ENCODE measurements at places on chromosomes 12 and 14.

DNA sequence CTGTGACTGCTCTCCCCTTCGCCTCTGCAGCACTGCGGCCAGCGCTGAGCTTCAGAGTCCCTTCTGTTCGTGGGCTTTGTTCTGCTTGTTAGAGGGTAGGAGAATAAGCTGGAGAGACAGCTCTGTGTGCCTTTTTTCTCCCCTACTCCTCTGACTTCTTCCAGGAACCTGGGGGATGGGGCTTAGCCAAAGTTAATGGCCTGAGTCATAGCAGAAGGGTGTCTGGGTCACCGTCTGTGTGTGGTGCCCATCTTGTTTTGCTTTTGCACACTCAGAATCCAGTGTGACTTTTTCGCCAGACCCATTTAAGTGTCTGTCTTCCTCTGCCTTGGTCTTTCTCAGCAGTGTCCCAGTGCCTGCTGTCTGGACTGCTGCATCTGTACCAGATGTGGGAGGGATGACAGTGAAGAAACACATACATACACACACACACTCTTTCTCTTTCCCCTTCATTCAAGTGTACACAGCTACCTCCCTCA lies 3.0 kb downstream of the KIF5A start:
- no peak for DNase-seq

DNA sequence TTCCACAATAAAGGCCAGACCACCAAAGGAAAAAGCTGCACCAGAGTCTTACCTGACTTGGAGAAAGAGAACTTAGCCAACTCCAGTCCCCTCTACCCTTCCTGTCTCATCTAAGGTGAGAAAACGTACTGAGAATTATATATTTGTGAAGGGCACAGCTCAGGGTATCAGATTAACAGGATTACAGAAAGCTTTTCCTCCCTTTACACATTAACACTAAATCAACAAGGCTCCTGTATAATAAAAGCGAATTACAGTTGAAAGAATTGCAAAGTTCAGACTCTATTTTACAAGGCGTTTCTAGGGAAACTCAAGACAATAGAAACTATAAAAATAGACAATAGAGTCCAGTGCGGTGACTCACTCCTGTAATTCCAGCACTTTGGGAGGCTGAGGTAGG lies 82.7 kb upstream of the RPL10L start:
- no peak for DNase-seq

DNA sequence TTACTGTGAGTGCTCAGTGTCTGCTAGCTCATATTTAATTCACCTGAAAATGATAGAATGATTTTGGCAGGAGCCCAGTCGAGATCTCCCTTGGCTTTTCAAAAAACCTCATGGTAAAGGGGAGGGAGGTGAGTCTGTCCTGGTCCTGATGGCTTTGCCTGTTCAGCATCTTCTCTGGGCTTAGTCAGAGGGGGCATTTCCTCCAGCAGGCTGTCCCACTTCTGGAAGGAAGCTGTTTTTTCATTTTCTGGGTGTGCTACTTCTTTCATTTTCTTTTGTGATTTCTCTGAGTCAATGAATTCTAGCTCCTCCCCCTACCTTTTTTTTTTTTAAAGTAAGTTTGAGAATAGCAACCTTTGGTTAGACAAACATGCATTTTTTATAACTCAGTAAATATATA lies 58.8 kb downstream of the TMX1 start:
- DNase-seq, result no peak

DNA sequence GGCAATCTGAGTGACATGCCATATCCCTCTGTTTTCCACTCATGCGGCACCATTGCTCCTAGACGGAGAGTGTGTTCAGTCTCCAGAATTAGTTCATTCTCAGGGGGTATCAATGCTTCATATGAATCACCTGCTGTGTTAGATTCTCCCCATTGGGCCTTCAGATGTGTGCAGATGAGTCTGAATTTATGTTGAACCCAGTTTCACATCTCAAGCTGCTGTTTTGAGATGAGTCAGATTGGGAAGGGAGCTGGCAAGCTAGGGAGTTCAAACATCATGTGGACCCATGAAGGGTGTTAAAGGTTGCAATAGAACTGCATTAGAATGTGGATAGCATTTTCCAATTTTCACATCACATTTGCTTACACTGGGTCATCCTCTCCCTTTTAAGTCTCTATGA lies 46.9 kb upstream of the KCNA1 start:
- no peak for DNase-seq

- no peak for DNase-seq
Measured at GRCh38 chr12:131313635-131314034, 359.9 kb downstream of the ADGRD1 start.

DNA sequence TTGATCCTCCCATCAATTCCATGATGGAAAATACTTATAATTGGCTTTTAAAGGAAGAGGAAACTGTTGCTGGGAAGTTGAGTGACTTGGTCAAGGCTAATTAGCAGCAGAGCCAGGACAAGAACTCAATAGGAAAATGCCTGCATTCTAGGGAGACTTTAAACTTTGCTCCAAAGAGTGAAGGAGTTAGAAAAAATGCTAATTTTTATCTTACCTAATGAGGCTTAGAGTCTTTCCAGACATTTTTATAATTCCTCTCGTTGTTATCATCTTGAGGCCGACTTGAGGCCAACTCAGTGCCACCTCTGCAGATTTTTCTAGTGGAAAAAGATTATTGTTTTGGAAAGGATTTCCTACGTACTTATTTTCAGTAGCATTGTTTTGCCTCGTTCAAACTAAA lies 344.6 kb downstream of the ETNK1 start:
- no peak for DNase-seq

DNA sequence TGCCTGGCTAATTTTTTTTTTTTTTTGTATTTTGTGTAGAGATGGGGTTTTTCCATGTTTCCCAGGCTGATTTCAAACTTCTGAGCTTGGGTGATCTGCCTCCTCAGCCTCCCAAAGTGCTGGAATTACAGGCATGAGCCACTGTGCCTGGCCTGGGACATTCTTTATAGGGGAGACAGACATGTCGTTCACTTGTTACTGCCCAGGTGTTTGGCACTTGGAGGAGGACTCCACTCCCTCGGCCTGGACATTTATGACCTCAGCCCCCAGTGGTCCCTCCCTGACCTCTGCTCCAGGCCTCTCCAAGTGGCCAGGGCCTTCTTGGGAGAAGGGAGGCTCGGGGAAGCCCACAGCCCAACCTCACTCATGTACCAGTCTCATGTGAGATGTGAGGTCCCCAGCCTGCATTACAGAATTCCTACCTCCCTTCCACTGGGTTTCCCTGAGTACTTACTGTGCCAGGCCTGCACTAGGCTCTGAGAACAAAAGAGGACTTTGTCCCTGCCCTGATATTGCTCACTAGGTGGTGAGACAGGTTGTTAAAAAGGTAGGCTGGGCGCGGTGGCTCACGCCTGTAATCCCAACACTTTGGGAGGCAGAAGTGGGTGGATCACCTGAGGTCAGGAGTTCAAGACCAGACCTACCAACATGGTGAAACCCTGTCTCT lies 9.7 kb upstream of the POP5 start:
- DNase-seq, result no peak

DNA sequence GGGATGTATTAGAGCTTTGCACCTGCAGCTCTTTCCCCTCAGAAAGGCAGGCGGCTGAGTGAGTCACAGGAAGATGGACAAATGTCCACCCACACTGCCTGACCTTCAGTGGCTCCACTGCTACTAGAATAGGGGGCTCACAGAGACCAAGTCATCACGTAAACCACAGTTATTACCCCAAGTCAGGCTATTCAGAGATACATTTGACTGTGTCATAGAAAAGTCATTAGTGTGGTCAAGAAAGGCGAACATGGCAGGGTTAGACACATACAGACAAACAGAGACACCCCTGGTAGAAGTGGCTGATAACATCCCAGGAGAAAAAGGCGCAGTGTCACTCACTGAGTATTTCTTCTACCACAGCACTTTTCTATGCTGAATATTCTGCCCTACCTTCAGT lies 36.0 kb downstream of the GCH1 start:
- no peak for DNase-seq

DNA sequence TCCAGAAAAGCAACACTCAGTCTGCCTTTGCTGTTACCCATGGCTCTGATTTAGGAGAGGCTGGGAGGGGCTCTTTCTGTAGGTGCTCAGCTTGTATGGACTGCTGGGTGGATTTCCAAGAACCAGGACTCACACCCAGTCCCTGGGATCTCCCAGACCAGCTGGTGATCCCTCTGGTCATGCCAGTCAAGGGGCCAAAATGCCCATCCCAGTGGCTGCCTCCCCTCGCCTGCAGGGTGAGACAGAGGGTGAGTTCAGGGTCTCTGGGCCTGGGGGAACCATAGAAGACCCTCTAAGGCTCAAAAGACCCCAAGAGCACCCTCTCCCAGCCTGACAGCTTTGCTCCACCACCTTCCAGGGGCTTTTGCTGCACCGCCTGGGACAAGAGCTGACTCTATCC lies 78.6 kb upstream of the MYL2 start:
- no peak for DNase-seq

DNA sequence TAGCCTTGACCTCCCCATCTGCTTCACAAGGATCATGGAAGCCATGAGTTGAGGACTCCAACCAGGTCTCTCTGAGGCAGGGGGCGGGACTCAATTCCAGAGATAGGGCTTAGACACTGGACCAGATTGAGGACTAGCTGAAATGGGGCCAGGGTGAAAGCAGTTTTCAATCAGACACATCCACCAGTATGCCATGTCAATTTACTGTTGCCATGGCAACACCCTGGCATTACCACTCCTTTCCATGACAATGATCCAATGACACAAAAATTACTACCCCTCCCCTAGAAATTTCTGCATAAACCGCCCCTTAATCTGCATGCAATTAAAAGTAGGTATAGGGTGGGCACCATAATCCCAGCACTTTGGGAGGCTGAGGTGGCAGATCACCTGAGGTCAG lies 18.6 kb upstream of the DCAF5 start:
- DNase-seq, result no peak
